Thoracic aorta endothelial cell (primary cell): ENCODE measurements at places on chromosomes 16 and 17. TPM values are rescaled to one million over a fixed set of nuclear protein-coding genes. Genes with fewer than 3 reads are reported as not detected.

The TMEM95 gene
- total RNA-seq: not detected in 2 replicates

The AIPL1 gene
- not detected in 2 replicates for total RNA-seq

The RASD1 gene
- 8.8 and 11.8 TPM in 2 replicates for total RNA-seq

The ZNF23 gene
- 5.2 and 5.3 TPM in 2 replicates for total RNA-seq

The G6PC1 gene
- total RNA-seq: not detected in 2 replicates

The CDH11 gene
- 59.3 and 151 TPM in 2 replicates for total RNA-seq

The VAT1L gene
- 2.4 and 6.8 TPM in 2 replicates for total RNA-seq

The VMO1 gene
- total RNA-seq: 0.57 and 0.93 TPM in 2 replicates

The OR1F1 gene
- 0.14 TPM in 1 of 2 replicates, not detected in the other for total RNA-seq

The RNF167 gene
- 25.3 and 26.6 TPM in 2 replicates for total RNA-seq

The KRT24 gene
- total RNA-seq: not detected in 2 replicates

The BTBD17 gene
- under 0.01 TPM in 1 of 2 replicates, not detected in the other for total RNA-seq

The TBC1D3I gene
- total RNA-seq: 0.14 and 1.1 TPM in 2 replicates

The TM4SF5 gene
- not detected in 2 replicates for total RNA-seq

The ABCA9 gene
- total RNA-seq: 3.3 and 13.4 TPM in 2 replicates

The SLC16A13 gene
- 2.5 and 3.0 TPM in 2 replicates for total RNA-seq
